Adrenal gland (tissue), 19 donors: ENCODE measurements at places on chromosomes 2 and 18. TPM values are rescaled to one million over a fixed set of nuclear protein-coding genes. Genes with fewer than 3 reads are reported as not detected.

Gene TMEM37
- total RNA-seq: 18.4 TPM

- DNase-seq: no peak
- no peak overlapping the region for H3K4me3 ChIP-seq
- H3K4me1 ChIP-seq: no peaks in the 10 kb centered on the region
- H3K27ac ChIP-seq: no peak overlapping the region
- no peaks in the 10 kb centered on the region for H3K27me3 ChIP-seq
- H3K36me3 ChIP-seq: no peaks in the 10 kb centered on the region
Observed at GRCh38 chr2:45626387-45627221, 15.5 kb upstream of the SRBD1 start.

- DNase-seq: no peak
- no peak overlapping the region for H3K27ac ChIP-seq
- no peaks in the 10 kb centered on the region for H3K4me1 ChIP-seq
- H3K27me3 ChIP-seq: no peaks in the 10 kb centered on the region
- H3K4me3 ChIP-seq: no peak overlapping the region
- H3K36me3 ChIP-seq: no peaks in the 10 kb centered on the region
Observed at GRCh38 chr2:143514413-143514812, 385.2 kb downstream of the ARHGAP15 start.

DNA sequence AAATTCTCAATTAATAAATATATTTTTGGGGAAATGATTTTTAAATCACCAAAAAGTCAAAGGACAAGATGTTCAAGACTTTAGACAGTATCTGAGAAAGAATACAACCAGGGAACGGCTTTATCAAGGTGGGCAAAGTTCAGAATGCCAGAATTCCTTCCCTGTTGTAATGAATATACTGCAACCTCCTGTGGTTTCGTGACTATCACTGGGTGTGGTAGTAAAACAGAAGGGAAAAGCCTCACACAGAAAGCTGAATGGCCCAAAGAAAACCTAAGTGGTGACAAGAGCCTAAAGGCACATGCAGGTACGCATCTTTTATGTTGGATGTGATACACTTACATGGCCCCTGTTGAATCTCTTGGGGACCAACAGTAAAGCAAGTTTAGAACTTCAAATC is 37.1 kb downstream of the MBD2 start:
- H3K36me3 ChIP-seq: no peaks in the 10 kb centered on the region
- DNase-seq: no peak
- no peaks in the 10 kb centered on the region for H3K27me3 ChIP-seq
- H3K4me1 ChIP-seq: no peaks in the 10 kb centered on the region
- no peak overlapping the region for H3K4me3 ChIP-seq

- H3K4me1 ChIP-seq: no peaks in the 10 kb centered on the region
- no peak for DNase-seq
- H3K27me3 ChIP-seq: no peaks in the 10 kb centered on the region
- no peak overlapping the region for H3K4me3 ChIP-seq
- H3K36me3 ChIP-seq: no peaks in the 10 kb centered on the region
Observed at GRCh38 chr2:108691447-108691846, 27.8 kb upstream of the RANBP2 start.

GRCh38 chr2:124607679-124608078 is 582.6 kb downstream of the CNTNAP5 start:
- no peaks in the 10 kb centered on the region for H3K4me1 ChIP-seq
- H3K27me3 ChIP-seq: no peaks in the 10 kb centered on the region
- DNase-seq: no peak
- no peak overlapping the region for H3K27ac ChIP-seq
- H3K36me3 ChIP-seq: no peaks in the 10 kb centered on the region
- H3K4me3 ChIP-seq: no peak overlapping the region

GRCh38 chr2:222100704-222101699 is 197.8 kb downstream of the PAX3 start:
- H3K27me3 ChIP-seq: peaks cover 4% of the 10 kb centered on the region
- H3K4me1 ChIP-seq: no peaks in the 10 kb centered on the region
- H3K36me3 ChIP-seq: no peaks in the 10 kb centered on the region
- no peak overlapping the region for H3K4me3 ChIP-seq

Gene KRTCAP3
- 1.9 TPM for total RNA-seq

DNA sequence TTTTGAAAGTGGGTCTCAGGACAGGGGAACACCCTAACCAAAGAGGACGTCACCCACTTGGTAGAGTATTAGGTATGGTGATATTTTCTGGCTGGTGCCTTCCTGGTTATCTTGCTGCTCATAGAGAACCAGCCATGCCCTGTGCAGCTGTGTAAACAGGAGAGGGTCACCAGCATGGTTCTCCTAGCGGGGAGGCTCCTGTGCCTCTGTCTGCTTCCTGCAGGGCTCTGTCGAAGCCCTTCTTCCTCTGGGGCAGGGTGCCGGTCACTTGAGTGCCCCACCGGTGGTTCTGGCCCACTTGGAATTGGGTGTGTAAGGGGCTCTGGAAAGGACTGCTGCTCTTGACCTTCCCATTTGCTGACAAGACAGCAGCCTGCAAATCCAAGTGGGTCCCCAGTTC is 131.6 kb upstream of the MSH6 start:
- no peak for DNase-seq
- H3K36me3 ChIP-seq: no peaks in the 10 kb centered on the region
- no peak overlapping the region for H3K4me3 ChIP-seq
- H3K27ac ChIP-seq: no peak overlapping the region
- H3K4me1 ChIP-seq: no peaks in the 10 kb centered on the region

- no peaks in the 10 kb centered on the region for H3K27me3 ChIP-seq
- H3K4me1 ChIP-seq: no peaks in the 10 kb centered on the region
- no peak overlapping the region for H3K4me3 ChIP-seq
- DNase-seq: no peak
- H3K36me3 ChIP-seq: peaks cover 19% of the 10 kb centered on the region
- H3K27ac ChIP-seq: no peak overlapping the region
Observed at GRCh38 chr2:3432067-3432466, 52.6 kb downstream of the TRAPPC12 start.

Gene EIF2AK2
- total RNA-seq: 48.5 TPM

DNA sequence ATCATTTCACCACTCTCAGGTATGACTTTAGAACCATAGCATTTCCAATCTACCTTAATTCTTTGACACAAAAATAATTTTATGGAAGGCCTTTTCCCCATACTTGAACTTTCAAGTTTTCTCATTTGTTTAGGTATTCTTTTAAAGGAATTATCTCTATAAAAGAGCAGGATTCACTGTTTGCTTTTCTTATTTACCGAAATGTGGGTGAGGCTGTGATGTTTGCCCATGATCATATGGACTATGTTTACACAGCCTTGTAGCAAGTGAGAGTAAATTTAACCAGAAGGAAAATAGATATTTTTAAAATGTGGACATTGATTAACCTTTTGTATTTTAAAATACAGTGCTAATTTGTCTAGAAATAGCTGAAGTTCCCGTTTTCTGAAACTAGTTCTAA is 26.3 kb downstream of the CAB39 start:
- no peaks in the 10 kb centered on the region for H3K27me3 ChIP-seq
- no peak for DNase-seq
- H3K4me3 ChIP-seq: no peak overlapping the region
- H3K36me3 ChIP-seq: no peaks in the 10 kb centered on the region
- no peak overlapping the region for H3K27ac ChIP-seq
- H3K4me1 ChIP-seq: peaks cover 40% of the 10 kb centered on the region

- no peaks in the 10 kb centered on the region for H3K27me3 ChIP-seq
- H3K4me1 ChIP-seq: no peaks in the 10 kb centered on the region
- no peaks in the 10 kb centered on the region for H3K36me3 ChIP-seq
- H3K4me3 ChIP-seq: no peak overlapping the region
- DNase-seq: no peak
- H3K27ac ChIP-seq: no peak overlapping the region
Observed at GRCh38 chr2:239692362-239692851, 291.6 kb upstream of the HDAC4 start.

DNA sequence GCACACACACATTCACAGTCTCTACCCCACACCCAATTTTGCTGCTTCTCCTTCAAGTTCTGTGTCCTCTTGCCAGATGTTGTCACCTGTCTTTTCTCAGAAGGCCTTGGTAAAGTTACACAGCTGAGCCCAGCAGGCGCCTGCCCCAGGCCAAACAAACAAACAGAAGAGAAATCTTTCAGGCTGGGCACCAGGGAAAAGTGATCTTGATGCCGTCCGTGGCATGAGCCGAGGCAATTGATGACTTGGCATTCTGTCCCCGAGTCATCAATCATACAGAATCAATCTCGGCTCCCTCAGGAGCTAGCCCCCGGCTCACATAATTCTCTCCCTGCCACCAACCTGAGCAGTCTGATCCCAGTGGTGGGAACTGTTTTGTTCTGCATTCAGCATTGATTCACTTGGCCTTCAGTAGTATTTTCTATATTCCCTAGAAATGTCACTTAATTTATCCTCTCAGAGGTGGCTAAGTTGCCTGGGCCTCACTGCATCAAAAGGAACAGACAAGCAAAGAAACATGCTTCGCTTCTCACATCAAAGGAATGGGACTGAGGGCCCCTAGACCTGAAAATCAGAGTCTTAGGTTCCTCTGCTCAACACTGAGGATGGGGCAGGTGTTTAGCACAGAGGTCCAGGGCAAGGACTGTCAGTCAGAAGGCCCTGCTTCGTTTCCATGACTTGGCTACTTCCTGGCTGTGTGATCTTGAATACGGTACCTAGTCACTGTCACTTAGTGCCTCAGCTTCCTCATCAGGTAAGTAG is 278.8 kb upstream of the CELF4 start:
- no peak overlapping the region for H3K27ac ChIP-seq
- H3K27me3 ChIP-seq: no peaks in the 10 kb centered on the region
- H3K36me3 ChIP-seq: no peaks in the 10 kb centered on the region
- no peak overlapping the region for H3K4me3 ChIP-seq
- DNase-seq: no peak
- no peaks in the 10 kb centered on the region for H3K4me1 ChIP-seq

GRCh38 chr2:228678110-228678509 is 496.6 kb upstream of the SPHKAP start:
- H3K27me3 ChIP-seq: no peaks in the 10 kb centered on the region
- no peak overlapping the region for H3K4me3 ChIP-seq
- no peak for DNase-seq
- H3K36me3 ChIP-seq: no peaks in the 10 kb centered on the region
